GM23338 (cell line): ENCODE measurements at places on chromosomes 5 and 9. TPM values are rescaled to one million over a fixed set of nuclear protein-coding genes. Genes with fewer than 3 reads are reported as not detected.

The SH3GL2 gene
- 7.0 and 8.6 TPM in 2 replicates for total RNA-seq

The PCDHB8 gene
- 2.6 and 2.7 TPM in 2 replicates for total RNA-seq

The SERF1A gene
- 21.8 and 46.6 TPM in 2 replicates for total RNA-seq

The MEGF9 gene
- 1.4 and 1.6 TPM in 2 replicates for total RNA-seq

The CAMK4 gene
- 5.0 and 7.3 TPM in 2 replicates for total RNA-seq

The ADAMTSL2 gene
- total RNA-seq: 0.66 and 1.1 TPM in 2 replicates

The MARVELD2 gene
- total RNA-seq: 24.1 and 24.8 TPM in 2 replicates

The HTR4 gene
- 0.10 TPM in 1 of 2 replicates, not detected in the other for total RNA-seq

The TAF11L5 gene
- not detected in 2 replicates for total RNA-seq

The COL5A1 gene
- total RNA-seq: 12.3 and 13.1 TPM in 2 replicates

The CDH12 gene
- total RNA-seq: not detected in 2 replicates

The FCN1 gene
- not detected in 2 replicates for total RNA-seq

The GRM6 gene
- total RNA-seq: not detected in 2 replicates

The CDH9 gene
- total RNA-seq: 0.31 TPM in 1 of 2 replicates, not detected in the other

The CLPTM1L gene
- 110 and 142 TPM in 2 replicates for total RNA-seq

The TMEFF1 gene
- 75.8 and 85.2 TPM in 2 replicates for total RNA-seq

The AHRR gene
- total RNA-seq: 0.97 and 1.8 TPM in 2 replicates
